Endothelial cell of umbilical vein (primary cell): ENCODE measurements at places on chromosomes 5 and 9. TPM values are rescaled to one million over a fixed set of nuclear protein-coding genes. Genes with fewer than 3 reads are reported as not detected.

Gene SLC27A6
- 0.18 TPM in 1 of 2 replicates, not detected in the other for total RNA-seq

Gene WDR38
- total RNA-seq: not detected in 2 replicates

Gene TMC1
- 0.48 and 1.5 TPM in 2 replicates for total RNA-seq

Gene VCP
- 450 and 493 TPM in 2 replicates for total RNA-seq

Gene BTNL9
- total RNA-seq: 0.13 TPM in 1 of 2 replicates, not detected in the other

Gene TLN1
- total RNA-seq: 424 and 450 TPM in 2 replicates

Gene MCIDAS
- not detected in 2 replicates for total RNA-seq

Gene MEIKIN
- not detected in 2 replicates for total RNA-seq

Gene VAV2
- 29.9 and 30.6 TPM in 2 replicates for total RNA-seq

Gene SLC34A3
- not detected in 2 replicates for total RNA-seq

Gene TEK
- 38.9 and 44.1 TPM in 2 replicates for total RNA-seq

Gene HMMR
- 26.0 and 31.0 TPM in 2 replicates for total RNA-seq

Gene CTSV
- total RNA-seq: 0.83 and 1.3 TPM in 2 replicates

Gene OR4F3
- not detected in 2 replicates for total RNA-seq

Gene PCDHB13
- 0.65 and 0.77 TPM in 2 replicates for total RNA-seq

Gene PITX1
- 0.42 and 6.0 TPM in 2 replicates for total RNA-seq

Gene OCLN
- total RNA-seq: 18.2 and 22.3 TPM in 2 replicates

Gene PLEKHG4B
- not detected in 2 replicates for total RNA-seq

Gene PCDHB16
- 0.12 and 0.22 TPM in 2 replicates for total RNA-seq

Gene GRHPR
- total RNA-seq: 91.2 and 103 TPM in 2 replicates

Gene CDH6
- total RNA-seq: 0.35 TPM in 1 of 2 replicates, not detected in the other

Gene EXD3
- 26.6 and 30.3 TPM in 2 replicates for total RNA-seq

Gene ANKRD18B
- total RNA-seq: 10.9 and 12.2 TPM in 2 replicates

Gene PCA3
- 0.32 and 2.5 TPM in 2 replicates for total RNA-seq

Gene PDE8B
- total RNA-seq: not detected in 2 replicates

Gene SVEP1
- 0.12 and 0.29 TPM in 2 replicates for total RNA-seq

Gene HRCT1
- 1.2 and 5.2 TPM in 2 replicates for total RNA-seq

Gene TAS2R1
- not detected in 2 replicates for total RNA-seq

Gene TMEM252
- total RNA-seq: not detected in 2 replicates
